ENCODE measurements at places on chromosomes 2 and 18.

DNA sequence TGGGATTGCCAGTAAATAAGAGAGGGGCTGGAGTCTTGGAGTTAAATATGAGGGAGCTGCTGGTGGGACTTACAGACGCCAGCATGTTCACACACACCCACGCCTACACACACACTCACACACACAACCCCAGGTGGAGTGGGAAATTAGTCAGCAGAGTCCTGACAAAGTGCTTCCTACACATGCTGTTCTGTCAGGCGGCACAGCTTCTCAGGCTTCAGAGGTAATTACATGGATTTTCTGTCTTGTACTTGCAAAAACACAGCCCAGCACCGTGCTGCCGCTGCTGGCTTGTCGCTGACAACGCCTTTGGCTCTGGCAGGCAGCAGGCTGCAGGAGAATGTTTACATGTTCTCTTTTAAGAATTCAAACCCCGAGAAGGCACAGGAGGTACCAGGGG, 1186.3 kb upstream of the CELF4 start:
- DNase-seq: no peak

- DNase-seq: no peak
These were observed 336.4 kb upstream of the EPHA4 start for GRCh38 chr2:221908518-221908917.

DNA sequence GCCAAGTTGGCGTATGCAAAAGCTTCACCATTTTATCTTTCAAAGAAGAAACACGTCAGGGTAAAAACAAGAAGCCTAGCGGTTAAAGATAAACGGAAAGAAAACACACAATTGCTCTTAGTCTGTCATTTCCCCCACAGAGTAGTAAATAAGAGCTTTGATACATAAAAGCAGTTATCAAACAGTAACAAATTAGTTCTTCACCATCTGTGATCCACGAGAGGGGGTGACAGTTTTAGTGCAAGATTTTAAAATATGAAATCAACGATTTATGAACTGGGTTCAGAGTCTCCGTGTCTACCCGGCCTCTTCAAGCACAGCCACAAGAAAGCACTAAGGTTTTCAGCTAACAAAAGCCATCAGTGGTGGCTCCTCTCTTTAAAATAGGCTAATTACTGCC, 703.9 kb upstream of the ID2 start:
- DNase-seq: no peak

DNA sequence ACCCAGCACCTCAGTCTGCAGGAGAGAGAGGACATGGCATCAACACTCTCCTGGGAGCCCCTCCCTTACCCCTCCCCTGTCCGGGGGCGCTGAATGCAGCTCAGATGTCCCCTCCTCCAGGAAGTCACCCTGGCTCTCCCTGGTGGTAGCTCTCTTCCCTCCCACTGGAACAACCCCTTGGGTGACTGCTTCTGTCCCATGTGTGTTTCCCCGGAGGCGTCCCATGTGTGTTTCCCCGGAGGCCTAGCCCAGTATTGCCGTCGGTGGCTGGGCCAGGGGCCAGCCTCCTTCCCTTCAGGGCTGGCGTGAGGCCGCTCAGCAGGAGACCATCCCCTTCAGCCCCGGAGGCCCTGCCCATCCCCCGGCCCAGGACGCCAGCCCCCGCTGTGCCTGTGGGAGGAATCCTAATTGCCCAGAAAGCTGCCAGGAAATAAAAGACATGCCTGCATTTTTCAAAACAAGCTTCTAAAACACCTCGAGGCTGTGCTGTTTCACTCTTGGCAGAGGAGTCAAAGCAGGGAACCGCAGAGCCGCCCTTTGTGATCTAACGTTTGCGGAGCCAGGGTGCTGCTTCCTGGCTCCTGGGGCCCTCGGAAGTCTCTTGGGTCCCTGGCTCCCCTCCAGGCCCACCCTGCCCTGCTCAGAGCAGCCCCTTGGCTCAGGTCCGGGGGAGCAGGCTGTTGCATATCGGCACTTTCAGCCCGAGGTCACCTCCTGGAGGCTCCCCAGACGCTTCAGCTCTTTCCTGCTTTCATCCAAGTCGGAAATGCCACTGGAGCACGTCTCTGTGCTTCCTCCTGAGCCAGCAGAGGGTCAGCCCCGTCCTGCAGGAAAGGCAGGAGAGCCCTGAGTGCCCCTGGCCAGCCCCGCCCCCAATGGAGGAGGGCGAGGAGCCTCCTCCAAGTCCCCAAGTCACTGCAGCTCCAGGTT, 11.4 kb downstream of the SNED1 start:
- DNase-seq: peak; percentile 7

DNA sequence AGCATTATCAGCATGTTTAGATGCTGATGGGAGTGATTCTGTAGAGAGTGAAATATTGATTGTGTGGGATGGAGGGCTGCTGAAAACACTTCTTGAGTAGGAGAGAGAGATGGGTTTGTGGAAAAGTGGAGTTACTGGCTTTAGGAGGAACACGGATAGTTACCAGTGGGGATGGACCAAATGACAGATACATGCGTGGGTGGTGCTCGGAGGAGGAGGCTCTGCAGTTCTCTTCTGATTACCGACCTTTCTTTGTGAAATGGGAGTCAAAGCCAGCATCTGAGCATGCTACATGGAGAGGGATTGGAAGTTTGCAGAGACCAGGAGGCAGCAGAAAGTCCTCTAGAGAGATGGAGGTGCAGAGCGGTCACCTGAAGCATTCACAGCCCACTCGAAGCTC, 26.3 kb downstream of the RNF144A start:
- no peak for DNase-seq

GRCh38 chr2:239630618-239631286, 229.9 kb upstream of the HDAC4 start:
- no peak for DNase-seq

- no peak for DNase-seq
These were observed 58.5 kb upstream of the SLC16A14 start for GRCh38 chr2:230127195-230127594.

- no peak for DNase-seq
These were observed 175.8 kb downstream of the SRBD1 start for GRCh38 chr2:45435316-45435715.

DNA sequence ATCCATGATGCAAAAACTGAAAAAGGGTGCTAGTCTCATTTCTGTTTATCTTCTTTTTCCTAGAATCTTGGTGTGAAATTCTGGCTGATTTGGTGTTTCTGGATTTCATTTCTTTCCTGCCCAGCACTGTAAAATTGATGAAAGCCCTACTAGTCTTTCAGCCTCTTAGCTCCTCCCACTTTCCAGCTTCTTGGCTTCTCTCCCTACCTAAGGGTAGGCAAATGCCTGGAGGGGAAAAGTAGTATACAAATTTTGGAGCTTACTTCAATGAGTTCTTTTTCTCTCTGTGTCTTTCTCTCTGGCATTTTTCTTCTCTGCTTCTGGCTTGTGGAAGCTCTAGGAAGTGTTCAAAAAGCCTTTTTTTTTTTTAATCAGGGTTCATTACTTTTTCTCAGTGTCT, 160.5 kb downstream of the XIRP2 start:
- DNase-seq: no peak

DNA sequence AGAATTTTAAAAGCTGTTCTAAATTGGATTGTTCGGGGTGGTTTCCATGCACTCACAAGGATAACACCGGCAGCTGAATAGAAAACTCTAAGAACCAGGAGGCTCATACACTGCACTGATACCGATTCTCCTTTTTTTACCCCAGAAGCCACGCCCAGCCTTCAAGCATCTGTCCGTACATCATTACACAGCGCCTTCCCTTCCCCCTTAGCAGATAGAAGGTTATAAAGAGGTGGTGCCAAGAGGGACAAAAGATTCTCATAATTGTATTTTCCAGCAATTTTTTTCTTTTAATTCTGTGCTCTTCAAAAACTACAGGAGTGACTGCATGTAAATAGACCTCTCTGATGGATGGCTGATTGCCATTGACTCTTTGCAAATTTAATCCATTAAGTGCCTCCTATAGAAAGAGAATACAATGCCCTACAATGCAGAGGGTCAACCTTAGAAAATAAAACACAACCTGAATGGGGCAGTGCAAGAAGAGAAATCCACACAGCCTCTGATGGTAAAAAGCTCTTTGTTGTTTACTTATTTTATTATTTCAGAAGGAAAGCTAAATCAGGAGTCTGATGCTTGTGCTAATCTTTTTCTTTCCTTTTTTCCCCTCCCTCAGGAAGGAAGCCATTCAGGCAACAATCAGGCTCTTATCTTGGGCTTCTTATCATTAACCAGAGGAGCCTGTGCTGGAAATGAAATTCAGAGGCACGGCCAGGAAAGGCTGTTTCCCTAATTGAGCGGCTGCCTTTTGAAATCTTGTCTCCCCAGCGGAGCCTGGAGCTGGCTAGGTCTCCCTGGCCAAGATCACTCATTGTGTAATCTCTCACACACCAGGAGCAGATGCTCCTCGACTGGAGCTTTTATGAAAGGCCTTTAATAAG, 198.9 kb upstream of the NABP1 start:
- no peak for DNase-seq

DNA sequence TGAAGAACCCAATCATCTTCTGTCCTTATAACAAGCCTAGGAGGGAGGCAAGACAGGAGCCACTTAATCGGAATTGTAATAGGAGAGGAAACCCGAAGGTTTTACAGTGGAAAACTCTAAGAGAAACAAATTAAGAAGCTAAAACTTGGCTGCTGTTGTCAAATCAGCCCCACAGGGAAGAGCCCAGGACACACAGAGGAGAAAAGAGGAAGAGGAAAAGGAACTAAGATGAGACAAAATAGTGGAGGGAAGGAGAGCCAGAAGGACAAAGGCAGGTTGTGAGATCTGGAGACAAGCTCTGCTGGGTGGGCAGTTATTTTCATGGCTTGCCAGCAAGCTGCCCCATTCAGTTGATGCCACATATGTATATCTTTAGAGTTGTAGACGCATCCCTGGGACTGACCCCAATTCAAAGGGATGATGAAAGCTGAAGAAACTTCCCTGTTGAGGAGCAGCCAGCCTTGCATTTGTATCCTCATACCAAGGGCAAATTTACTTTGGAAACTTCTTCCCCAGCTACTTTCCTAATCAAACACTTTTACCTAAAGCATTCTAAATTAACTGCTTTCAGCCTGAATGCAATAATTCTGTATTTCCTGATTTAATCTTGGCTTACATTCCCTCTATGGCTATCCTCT, 499.8 kb upstream of the MEIS1 start:
- no peak for DNase-seq

All from stimulated activated naive CD4-positive, alpha-beta T cell treated with Interleukin-2 at 50 U/mL for 16 hours (primary cell).